ENCODE measurements at places on chromosomes 1 and 21. TPM values are rescaled to one million over a fixed set of nuclear protein-coding genes. Genes with fewer than 3 reads are reported as not detected.

DNA sequence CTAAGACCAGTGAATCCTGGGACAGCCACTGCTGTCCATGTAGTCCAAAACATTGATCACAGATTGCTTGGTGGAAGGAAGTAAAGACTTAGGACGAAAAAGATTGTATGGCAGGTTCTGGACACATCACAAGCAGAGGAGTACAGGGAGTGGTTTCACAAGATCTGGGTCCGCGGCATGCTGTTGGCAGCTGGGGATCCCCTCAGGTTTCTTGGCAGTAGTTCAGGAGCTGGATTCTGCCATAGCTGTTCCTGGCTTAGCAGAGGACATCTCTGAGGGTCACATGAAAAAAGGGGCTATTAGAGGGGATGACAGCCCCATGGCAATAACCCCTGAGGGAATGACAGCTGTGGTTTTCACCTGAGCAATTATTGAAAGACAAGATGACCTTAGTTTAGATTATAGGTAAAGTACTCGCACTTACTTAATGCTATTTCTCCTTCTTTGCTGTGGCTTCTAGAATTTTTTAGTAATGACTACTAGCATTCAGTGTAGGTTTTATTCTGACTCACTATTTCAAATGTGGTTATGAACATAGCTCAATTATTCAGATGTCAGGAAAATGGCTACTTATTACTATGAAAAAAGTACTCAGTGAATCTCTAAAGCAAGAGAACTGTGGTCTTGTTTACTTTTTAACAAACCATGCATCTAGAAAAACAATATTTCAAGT is 8.2 kb downstream of the KRTAP27-1 start:
- peak; percentile 83 for DNase-seq

DNA sequence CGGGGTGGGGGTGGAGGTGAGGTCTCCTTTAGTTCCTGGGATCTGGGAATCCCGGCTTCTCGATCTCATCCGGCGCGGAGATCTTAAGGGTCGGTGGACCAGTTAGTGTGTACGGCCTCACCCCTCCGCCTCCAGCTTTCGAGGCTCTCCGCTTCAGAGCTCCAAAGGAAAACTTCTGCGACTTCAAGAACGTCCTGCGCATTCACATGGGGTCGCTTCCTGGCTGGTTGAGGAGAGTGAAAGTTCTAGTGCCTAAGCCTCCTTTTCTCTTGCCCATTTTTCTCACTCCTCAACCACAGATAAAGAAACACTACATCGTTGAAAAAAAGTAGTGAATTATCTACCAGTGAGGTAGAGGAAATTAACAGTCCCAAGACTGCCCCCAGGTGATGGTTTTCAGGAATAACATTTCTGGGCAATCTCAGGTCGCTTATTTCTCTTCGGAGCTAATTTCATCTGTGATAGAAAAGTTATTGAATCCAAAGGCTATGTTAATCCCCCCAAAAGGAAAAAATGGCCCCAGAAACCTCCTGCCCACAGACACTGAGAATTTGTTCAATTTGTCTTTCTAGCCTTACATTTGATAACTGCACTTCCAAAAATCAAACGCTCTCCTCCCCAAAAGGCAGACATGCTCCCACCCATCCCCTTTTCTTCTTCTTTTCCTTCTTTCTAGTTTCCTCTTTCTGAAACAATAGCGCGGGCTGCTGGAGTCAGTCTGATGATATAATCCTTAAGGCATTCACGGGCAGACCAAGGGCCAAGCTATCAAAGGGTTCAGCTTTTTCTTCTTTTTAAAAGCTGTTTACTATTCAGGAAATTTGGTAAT is 20.6 kb upstream of the TBX15 start:
- DNase-seq: peak; percentile 32

Gene CXADR
- 48.0 TPM for total RNA-seq

Gene TEDDM1
- not detected for total RNA-seq

DNA sequence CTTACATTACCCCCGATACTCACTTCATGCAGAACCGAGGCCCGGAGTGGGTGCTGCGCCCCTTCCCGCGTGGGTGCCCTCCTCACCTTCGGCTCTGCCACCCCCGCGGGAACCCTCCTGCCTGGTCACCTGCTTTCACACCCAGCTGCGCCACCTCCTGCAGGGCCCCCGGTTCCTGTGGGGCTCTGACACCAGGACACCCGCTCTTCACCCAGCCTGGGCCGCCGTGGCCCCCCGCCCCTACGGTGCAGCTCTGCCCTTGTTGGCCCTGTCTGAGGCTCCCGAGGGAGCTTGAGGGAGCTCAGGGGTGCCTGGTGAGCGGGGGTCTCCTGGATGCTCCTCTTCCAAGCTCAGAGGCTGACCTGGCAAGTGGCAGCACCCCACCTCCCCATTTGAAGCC is 19.0 kb downstream of the RRP1 start:
- no peak for DNase-seq

Gene ZBTB7B
- total RNA-seq: 33.0 TPM

- DNase-seq: no peak
Observed at GRCh38 chr1:119308130-119308700, 60.4 kb upstream of the HAO2 start.

- DNase-seq: no peak
Observed at GRCh38 chr1:234835239-234835638, 225.3 kb upstream of the IRF2BP2 start.

All from mammary epithelial cell (primary cell).